ENCODE measurements at places on chromosomes 16 and 17.

DNA sequence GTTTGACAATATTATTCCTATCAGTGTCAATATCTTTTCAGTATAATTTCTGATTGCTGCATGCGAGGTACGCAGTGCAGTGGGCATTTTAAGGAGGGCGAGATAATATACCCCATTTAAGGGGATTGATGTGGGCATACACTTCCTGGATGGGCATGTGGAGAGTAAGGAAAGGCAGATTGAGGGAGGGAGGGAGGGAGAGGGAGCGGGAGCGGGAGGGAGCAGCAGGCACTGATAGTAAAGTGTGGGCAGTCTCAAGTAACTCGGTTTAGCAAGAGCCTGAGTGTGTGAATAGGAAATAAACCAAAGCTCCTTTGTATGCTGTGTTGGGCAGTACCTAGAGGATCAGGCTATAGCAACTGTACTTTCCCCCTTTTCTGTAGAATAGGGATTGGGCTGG, 5.1 kb downstream of the BPTF start:
- DNase-seq = no peak

DNA sequence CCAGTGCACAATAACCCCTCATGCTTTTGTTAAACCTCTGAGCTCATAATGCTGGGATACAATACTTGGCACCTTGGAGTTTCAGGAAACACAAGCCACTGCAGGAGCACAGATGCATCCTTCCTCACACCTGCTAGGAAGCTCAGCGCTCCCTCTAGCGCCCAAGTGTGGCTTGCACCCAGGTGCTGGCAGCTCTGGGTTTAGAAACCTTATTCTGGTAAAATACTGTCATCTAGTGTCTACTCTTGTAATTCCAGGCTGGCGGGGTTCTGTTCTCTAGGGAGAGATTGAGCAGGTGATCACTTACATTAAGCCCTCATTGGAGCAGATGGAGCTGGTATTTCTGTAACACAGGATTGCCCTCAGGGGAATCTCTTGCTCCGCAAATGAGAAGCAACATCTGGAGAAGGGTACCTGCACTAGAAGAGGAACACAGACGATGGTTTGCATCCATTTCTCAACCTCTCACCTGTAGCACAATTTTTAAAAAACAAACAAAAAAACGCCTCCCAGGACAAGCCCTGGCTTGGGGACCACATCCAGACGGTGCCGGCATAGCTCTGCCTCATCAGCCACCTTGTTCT, 1.5 kb downstream of the CCL1 start:
- peak; percentile 88 for DNase-seq

DNA sequence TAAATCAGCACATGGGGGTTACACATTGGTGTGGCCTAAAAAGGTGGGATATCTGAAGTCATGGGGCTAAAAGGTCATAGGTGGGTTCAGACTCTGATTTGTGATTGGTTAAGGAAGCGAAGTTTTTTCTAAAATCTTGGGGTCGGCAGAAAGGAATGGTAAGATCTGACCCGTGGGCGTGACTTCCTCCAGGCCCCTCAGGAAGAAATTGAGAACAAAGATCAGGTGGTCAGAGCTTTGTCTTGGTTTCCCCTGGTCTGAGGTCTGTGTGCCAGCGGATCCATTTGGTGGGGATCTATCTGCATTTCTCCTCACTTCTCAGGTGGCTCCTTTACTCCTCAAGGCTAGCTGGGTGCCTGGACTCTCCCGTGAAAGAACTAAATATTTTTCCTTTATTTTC, 302.8 kb downstream of the ABCC12 start:
- DNase-seq = no peak

GRCh38 chr17:40936437-40936971, 942 bp downstream of the KRT23 start:
- DNase-seq = no peak

DNA sequence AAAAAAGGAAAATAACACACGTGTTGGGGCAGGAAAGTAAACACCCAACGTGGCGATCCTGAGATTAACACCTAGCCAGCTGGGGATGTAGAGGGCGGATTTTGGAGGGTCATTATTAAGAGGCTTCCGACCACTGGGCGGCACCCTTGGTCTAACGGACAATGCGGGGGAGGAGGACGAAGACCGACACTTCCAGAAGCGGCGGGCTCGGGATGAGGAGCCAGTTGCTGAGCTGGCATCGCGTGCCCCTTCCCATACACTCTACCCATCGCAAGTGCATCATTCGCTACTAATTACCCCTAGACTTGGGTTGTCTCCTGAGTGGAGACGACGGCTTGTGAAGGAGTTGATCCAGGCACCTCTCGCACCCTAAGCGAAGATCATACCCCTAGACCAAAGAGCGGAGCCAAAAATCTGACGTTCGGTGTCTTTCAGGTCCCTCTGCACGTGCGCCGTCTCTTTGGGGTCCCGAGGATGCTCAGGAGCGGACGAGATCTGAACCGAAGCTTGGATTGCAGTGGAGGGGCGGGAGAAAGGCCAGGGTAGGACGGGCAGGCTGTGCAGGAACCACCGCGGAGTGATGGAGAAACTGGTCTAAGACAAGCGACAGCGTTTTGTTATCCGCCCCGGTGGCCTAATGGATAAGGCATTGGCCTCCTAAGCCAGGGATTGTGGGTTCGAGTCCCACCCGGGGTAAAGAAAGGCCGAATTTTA, 17.6 kb downstream of the ZNF213 start:
- peak; percentile 93 for DNase-seq

DNA sequence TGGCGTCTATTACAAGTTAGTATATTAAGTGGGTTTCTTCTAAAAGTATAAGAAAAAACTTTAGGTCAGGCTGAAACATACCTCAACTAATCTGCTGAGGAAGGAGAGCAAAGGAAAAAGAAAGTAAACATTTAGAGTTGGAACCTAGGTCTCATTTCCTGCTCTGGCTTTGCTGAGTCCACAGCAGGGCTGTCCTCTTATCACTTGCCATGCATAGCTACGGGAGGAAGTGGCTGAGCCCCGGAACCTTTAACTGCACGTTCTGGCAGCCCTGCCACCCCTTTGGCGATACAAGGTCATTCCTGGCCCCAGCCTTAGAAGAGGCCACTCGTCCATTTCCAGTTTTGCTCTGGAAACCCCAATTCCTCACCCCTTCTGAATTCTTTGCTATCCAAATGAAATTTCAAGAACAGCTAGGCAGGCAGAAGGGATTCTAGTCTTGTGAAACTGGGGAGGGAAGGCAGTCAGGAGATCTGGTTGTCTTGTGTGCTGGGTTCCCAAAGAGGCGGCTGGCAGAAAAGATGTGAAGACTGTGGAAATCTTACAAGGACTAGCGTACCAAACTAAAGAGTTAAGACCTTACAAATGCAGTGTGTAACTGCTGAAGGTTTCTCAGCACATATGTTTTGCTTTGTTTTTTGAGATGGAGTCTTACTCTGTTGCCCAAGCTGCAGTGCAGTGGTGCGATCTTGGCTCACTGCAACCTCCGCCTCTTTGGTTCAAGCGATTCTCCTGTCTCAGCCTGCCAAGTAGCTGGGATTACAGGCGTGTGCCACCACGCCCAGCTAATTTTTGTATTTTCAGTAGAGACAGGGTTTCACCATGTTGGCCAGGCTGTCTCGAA, 19.1 kb downstream of the WIPI1 start:
- DNase-seq = no peak

DNA sequence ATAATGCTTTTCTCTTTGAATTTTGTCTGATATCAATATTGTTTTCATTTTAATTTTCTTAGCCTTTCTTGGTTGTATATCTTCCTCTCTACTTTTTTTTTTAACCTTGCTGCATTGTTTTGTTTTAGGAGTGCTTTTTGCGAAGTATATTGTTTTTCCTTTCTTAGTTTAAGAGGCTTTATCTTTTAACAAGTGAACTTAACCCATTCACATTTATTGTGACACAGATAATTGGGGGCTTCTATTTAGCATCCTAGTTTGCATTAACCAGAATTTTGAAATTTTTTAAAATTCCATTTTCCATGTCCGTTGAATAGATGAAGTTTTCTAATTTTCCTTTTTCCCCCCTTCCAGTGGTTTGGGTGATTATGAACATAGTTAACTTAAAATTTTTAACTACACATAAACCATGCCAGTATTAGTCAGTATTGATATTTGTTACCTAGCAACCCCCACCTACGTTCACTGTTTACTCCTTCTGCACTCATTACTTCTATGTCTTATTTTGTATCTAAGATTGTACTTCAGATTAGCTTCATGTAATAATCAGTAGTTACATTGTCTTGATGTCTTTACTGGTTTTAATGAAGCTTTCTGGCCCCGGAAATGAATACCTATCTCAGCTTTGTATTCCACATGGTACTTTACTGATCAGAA, 44.4 kb downstream of the TNRC6A start:
- DNase-seq = no peak

GRCh38 chr16:27676839-27677238, 126.9 kb downstream of the KATNIP start:
- DNase-seq = no peak

DNA sequence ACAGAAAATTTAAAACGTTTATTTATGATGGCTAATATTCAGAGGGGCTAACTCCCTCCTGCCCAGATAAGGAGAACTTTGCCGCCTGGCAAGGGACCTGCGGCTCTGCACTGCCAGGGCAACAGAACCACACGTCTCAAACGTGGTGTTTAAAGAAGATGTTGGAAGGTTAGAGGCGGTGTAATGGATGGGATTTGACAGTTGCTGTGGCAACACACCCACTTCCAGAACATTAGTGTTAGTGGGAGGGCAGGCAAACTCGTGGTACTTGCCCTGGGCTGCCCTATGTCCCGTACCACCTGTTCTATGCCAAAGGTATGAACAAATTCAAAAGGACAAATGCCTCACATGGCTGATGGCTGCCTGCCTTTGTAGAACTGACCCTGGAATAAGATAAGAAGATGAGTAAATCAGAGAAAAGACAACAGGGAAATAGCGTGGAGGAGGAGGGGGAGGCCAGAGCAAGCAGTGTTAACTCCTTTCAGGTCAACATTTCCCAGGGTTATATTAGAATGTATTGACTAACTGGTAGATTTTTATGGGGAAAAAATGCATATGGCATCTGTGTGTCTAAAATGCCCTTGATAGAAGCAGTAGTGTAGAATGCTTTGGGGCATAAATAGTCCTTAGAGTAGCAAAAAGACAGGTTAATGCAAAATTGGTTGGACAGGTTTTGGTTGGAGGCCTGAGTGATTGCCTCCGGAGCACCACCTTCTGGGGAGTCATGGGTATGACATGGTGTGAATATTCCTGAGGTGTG, 30.8 kb downstream of the HLF start:
- DNase-seq = peak; percentile 46

- DNase-seq = no peak
These were observed 120.4 kb downstream of the SNX29 start for GRCh38 chr16:12096828-12097522.

DNA sequence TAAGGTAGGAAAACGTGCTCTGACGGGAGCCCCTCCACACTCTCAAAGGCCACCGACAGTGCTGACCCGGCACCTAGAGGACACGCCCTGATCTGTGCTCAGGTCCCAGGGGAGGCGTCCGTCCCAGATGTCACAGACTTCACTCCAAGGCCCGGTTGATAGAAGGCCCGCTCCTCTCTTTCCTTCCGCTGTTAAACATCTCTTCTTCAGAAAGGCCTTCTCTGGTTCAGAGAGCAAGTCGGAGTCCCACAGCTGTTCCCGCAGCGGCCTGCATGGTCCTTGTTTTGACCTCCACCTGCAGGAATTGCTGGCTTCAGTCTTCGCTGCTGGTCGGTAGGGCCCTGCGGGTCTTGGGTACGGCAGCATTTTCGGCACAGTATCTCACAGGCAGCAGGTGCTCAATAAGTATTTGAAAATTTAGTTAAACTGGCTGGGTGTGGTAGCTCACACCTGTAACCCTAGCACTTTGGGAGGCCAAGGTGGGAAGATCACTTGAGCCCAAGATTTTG, 88.5 kb downstream of the MRC2 start:
- no peak for DNase-seq

GRCh38 chr17:43857957-43858600, 11.1 kb downstream of the CD300LG start:
- DNase-seq = no peak

GRCh38 chr17:34420900-34421299, 57.9 kb upstream of the CCL1 start:
- DNase-seq = no peak

DNA sequence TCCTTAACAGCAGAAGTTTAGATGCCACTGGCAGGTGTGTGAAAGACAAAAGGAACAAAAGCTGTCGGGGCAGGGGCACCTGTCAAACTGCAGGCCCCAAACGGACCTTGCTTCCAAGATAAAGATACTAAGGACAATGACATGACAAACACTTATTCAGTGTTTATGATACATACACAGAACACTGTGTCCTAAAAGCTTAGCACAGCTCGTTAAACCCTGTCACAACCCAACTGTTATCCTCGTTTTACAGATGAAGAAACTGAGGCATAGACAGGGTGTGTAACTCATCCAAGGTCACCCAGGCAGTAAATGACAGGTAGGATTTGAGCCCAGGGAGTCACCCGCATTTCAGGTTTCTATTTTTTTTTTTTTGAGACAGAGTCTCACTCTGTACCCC, 9.6 kb downstream of the SDK2 start:
- DNase-seq = no peak

- no peak for DNase-seq
These were observed 10.5 kb downstream of the TSPOAP1 start for GRCh38 chr17:58318065-58318481.

- no peak for DNase-seq
These were observed 1729.1 kb downstream of the TP53TG3F start for GRCh38 chr16:35188288-35189155.

GRCh38 chr16:64841482-64841881, 280.4 kb downstream of the CDH11 start:
- DNase-seq = no peak

DNA sequence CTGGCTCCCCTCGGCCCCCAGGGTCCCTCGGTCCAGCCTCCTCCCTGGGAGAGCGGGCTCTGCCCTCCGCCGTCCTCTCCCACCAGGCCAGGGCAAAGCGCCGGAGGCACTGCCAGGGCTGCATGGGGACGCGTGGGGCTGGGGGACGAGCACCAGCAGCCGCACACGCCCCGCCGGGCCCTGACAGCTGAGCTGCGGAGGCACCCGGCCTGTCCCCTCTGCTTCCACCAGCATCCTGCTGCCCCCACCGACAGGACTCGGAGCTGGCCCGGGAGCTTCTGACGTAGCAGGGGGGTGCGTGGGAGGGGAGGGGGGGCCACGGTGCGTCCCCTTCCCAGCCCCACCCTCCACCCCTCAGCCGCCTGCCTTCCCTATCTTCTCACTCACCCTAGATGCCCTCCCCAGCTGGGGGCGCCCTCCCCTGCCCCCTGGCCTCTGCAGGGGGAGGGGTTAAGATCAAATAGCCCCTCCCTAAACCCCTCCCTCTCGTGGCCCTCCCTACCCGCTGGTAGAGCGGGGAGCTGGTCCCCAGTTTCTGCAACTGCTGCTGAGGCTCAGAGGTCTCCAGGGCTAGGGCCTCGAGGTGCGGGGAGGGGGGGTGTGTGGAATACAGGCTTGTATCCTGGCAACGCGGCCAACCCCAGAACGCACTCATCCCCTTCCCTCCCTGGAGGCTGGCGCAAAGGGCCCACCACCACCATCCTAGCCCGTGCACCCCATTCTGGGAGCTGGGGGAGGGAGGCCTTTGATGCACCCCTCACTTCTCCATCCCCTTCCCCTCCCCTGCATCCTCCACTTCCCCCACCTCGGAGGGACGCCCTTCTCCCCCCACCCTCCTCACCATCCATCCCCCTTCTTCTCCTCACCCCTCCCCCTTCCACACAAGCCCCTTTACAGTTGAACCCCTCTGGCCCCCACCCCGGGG, 1.0 kb downstream of the SRCIN1 start:
- no peak for DNase-seq

GRCh38 chr17:43758497-43759174, at the start of gene SOST:
TSS of gene SOST (minus strand) at chr17:43758791. CDS start at chr17:43758741, 50 bp downstream.
- no peak for DNase-seq
